ELR (cell line): ENCODE measurements at places on chromosomes 16 and 17.

DNA sequence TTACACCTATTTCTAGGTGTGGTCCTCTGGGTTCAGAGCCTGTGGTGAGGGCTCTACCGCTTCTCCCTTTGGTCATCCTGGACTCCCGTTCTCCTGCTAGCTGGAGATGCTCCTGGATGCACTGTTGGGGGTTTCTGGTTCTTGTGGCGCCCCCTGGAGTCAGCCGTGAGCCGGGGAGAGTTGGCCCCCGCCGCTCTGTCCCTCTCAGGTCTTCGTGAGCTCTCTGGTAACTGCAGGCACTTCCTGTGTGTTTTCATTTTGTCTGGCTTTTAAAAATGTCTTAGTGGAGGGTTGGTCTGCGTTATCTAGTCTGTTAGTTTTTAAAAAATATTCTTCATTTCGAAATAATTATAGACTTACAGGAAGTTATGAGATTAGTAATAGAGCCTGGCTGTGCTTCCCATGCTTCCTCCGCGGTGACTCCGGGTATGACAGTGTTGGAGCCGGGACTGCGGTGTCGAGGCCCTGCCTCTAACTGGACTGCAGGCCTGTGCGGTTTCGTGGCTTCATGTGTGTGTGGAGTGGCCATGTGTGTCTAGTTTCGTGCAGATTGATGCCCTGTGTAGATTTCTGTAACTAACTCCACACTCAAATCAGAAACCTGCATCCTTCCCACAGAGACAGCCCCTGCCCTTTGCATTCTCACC lies 78.0 kb upstream of the ZNF750 start:
- DNase-seq, result peak; percentile 42

DNA sequence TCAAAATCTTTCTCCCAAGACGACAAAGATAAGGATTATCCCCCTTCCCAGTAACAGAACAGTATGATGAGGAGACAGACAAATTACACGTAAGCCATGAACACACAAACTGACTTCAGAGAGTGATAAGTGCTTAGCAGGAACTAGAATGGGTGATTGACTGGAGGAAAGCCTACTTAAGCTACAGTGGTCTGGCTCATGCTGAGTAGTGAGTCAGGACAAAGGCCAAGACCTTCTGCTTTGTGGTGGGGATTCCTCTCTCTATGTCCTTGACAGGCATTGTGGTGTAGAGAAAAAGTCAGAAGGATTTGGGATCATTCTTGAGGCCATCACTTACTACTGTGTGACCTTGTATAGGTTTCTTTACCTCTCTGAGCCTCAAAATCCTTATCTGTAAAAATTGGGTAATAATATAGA lies 381.9 kb upstream of the CCL2 start:
- no peak for DNase-seq

DNA sequence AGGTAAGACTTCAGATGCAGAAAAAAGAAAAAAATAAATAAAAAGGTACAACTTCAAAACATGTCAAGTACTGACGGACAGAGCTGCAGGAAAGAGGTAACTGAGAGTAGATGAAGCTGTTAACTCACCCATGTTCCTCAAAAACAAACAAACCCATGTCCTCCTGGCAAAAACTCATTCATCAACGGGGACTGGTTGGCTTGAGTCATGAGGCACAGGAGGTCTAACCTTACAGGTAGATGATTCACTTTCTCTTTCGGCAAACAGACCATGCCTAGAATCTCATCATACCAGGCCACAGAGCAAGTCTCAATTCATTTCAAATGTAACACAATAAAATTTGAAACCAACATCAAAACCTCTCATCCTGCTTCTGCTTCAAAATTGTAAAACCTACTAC lies 12.3 kb upstream of the FASN start:
- DNase-seq, result no peak

DNA sequence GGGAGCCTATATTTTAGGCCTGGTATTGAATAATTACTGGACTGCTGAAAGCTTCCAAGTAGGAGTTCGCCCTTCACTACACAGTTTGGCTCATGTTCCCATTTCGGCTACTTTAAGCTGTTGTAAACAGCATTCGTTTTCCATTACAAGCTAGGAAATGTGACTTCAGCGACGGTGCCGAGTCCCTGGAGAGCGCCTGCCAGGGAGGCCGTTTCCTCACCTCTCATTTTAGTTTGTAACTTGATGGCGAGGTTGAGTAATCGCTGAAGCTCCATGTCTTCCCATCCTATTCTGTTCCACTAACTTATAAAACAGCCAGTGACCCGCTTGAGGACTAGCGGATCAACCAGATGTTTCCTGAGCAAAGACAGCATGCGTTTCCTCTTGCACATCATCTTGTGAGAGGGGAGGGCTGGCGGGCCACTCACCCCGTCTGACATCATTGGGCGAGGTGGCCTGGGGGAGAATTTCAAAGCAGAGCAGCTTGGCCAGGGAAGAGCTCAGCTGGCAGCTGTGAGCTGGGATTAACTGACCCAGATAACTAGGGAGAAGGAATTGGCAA lies 32.9 kb downstream of the PCTP start:
- DNase-seq, result peak; percentile 39

GRCh38 chr17:30113213-30113612 lies 3.4 kb upstream of the NSRP1 start:
- DNase-seq, result peak; percentile 36

- DNase-seq, result peak; percentile 89
Measured at GRCh38 chr17:5832886-5833285, 237.3 kb upstream of the WSCD1 start.

DNA sequence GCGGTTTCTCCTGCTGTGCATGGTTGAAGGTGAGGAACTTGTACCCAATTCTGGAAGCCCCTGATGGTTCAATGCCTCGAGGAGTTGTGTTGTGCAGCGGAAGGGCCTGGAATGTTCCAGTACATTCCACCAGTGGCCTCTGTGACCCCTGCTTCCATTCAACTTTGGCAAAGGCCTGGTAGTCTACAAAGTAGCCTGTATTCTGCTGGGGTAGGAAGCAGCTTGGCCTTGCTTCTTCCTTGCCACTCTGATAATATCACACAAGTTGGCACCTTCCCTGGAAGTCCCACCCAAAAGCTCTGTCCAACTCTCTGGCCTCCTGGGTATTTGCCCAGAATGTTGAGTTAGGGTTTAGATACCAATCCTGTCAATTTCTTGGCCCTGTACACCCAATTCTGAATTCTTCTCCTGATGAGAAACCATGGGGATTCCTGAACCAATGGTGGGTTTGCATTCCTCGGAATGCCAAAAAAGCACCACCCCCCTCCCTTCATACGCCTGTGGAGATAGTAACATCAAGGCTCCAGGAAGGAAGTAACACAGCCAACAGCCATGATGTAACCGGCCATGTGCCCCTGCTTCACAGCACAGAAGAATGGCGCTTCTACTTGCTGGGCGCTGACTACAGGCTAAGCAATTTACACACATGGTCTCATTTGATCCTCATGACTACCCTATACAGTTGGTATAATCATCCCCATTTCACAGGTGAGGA lies 11.8 kb upstream of the FAM117A start:
- no peak for DNase-seq

- DNase-seq, result no peak
Measured at GRCh38 chr17:63314761-63315160, 131.3 kb downstream of the CYB561 start.

- no peak for DNase-seq
Measured at GRCh38 chr17:48634493-48635208, 8.5 kb upstream of the HOXB9 start.

GRCh38 chr17:13593757-13594156 lies 8.0 kb downstream of the HS3ST3A1 start:
- DNase-seq, result peak; percentile 79

GRCh38 chr17:1916316-1916715 lies 86.5 kb downstream of the RPA1 start:
- DNase-seq, result no peak

GRCh38 chr16:75921281-75921680 lies 195.0 kb upstream of the CPHXL start:
- DNase-seq, result no peak

DNA sequence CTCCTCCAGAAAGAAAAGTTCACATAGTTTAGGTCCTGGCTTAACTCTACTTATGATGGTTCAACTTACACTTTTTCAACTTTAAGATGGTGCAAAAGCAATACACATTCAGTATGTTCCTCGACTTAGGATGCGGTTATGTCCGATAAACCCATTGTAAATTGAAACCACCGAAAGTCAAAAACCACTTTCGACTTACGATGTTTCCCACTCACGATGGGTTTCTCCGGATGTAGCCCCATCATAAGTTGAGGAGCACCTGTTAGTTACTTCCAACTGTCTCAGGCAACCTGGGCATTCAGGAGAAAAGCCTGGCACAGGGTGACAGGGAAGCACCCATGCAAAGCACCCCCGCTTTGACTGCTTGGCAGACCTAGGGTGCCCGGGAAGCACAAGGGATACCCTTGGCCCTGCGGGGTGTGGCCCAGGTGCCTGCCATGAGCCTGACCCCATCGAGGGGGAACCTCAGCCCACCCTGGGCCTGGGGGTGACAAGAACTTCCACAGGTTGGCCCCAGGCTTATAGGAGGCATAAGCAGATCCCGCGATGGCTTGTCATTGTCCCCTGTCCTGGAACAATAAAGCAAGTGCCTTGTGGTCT lies 14.0 kb downstream of the UNC119 start:
- DNase-seq, result no peak

GRCh38 chr16:75793641-75794040 lies 67.4 kb upstream of the CPHXL start:
- no peak for DNase-seq

DNA sequence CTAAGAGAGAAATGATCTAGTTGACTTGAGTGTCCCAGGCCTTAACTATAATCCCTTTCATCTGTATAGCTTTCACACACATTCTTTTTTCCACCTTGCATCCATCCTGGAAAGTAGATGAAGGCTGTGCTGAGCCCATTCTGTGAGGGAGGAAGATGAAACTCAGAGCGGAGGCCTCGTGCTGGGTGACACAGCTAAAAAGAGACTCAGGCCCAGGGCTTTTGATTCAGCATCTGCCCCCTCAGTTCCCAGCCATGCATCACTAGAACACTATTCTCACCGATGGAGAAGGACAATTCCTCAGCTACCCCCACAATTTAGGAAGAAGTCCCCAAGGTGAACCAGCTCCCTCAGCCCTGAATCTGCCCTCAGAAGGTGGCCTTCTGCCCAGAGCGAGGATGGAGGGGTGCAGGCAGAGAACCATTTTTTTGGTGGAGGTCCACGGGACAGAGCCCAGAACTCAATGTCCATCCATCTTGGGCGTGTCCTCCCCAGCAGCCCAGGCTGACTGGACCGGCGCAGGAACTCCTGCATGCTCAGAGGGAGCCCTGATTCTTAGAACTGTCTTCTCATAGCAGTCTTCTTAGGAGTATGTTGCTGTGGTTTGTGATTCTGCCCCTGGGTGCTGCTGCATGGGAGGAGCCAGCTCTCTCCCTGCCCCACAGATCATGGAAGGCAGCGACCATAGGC lies 5.8 kb upstream of the MYCBPAP start:
- no peak for DNase-seq

GRCh38 chr16:48535831-48536613 lies 74.0 kb downstream of the N4BP1 start:
- no peak for DNase-seq

DNA sequence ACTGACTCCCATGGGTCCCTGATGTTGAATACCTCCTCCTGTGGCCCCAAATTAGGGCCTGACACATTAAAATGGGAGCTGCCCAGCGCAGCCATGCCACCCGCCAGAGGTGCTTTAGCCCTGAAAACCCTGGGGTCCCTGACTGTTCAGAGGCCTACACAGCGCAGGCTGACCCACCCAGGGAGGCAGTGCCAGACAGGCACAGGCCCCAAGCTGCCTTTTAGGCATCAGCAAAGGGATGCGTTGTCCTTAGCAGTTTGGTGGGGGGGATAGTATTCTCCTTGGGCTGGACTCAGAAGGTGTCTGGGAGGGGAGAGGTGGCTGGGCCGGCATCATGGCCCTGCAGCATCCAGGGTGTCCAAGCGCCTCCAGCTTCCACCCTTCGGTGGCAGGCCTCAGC lies 1.4 kb downstream of the RAPGEFL1 start:
- no peak for DNase-seq

DNA sequence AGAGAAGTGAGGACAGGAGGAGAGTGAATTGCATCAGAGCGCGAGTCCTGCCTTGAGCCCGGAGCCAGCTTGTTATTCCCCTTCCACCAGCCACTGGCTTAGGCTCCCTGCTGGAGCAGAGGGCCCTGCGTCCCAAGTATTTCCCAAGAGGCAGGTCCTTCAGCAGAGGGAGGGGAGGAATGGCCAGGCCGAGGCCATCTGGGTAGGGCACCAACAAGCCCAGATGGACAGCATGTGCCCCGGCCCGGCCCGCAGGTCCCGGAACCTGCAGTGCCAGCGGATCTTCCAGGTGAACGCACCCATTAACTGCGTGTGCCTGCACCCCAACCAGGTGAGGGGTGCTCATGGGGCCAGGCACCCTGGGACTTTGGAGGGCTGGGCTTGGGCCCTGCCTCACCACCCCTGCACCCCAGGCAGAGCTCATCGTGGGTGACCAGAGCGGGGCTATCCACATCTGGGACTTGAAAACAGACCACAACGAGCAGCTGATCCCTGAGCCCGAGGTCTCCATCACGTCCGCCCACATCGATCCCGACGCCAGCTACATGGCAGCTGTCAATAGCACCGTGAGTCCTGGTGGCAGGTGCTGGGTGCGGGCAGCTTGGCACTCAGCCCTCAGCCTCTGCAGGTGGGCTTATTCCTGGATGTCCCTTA lies 1.7 kb downstream of the MLST8 start:
- no peak for DNase-seq

DNA sequence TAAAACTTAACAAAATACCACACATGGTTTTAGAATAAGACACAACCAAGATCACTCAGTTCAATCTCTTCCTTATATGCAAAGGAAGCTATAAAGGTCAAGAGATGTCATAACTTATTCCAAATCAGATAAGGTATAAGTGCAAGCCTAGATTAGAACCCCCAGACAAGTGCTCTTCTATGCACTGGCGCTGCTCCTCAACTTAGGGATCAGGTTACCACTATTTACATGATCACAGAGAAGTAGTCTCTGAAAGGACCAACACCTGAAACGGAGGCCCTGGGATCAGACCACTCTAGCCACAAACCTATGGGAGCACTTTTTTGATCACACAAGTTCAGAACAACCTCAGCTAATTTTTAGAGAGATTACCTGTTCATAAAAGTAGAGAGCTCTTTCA lies 16.6 kb downstream of the COPS3 start:
- no peak for DNase-seq

- no peak for DNase-seq
Measured at GRCh38 chr17:72717276-72717675, 375.2 kb downstream of the SLC39A11 start.
